AML-193 (cell line): ENCODE measurements at places on chromosomes 1 and 21.
A peak's percentile ranks its signal among the peaks of the same experiment; 100 is the strongest.

DNA sequence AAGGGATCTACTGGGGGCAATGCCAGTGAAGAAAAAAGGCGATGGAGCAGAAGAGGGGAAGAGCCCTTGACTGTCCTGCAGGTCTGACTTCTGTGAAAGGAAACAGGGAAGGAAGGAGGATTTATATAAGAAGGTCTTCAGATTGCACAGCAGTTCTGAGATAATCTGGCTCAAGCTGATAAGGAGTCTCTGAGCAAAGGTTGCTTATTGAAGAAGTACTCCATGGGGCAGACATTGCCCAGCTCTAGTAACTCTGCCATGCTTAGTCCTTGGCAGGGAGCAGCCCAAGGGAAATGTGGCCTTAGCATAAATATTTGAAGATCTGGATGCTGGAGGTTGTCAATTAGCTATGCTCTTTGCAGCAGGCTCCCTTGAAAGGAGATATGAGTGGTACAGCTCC lies 15.9 kb upstream of the TTF2 start:
- no peak for DNase-seq

DNA sequence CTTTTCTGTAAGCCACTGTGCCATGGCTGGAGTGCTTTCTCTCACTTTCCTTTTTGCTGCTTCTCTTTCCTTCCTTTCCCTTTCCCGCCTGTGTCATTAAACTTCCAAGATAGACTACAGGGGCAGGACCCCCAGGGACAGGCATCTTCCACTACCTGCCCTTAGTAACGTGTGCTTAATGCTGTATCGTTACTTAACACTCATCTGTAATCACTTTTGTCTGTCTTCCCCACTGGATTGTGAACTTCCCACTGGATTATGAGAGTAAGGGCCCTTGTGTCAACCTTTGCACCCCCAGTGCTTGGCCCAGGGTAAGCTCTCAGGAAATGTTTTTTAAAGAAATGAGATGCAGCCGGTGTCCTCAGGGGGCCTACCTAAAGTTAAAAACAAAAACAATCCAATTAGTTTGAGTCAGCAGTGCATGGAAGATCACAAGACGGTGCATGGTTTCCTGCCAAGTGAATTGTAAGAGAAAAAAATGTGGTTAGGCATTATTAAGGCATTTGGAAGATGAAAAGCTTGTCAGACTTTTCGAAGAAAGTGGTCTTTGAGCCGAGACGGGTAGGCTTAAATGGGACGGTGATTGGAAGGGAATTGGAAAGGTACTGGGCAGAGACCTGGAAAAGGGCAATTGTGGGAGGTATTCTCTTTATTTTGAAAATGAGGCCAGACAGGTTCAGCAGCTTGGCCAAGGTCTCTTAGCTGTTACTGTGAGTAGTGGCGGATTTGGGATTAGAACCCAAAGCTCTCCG lies 958 bp downstream of the LYPLAL1 start:
- no peak for DNase-seq

DNA sequence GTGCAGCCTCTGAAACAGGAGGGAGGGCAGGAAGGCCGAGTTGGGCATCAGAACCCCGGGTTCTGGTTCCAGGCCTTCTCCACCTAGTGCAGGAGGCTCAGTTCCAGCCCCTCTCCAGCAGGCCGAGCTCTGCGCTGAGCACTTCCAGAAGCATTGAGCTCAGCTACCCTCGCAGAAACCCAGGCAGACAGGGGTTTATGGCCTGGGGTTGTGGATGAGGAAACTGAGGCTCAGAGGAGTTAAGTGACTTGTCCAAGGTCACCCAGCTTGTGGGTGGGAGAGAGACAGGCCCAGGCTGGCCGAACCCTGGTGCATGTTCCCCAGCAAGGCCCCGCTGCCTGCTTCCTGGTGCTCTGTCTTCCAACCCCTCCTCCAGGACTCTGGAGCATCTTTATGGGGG lies 348.9 kb downstream of the PTPRU start:
- no peak for DNase-seq

DNA sequence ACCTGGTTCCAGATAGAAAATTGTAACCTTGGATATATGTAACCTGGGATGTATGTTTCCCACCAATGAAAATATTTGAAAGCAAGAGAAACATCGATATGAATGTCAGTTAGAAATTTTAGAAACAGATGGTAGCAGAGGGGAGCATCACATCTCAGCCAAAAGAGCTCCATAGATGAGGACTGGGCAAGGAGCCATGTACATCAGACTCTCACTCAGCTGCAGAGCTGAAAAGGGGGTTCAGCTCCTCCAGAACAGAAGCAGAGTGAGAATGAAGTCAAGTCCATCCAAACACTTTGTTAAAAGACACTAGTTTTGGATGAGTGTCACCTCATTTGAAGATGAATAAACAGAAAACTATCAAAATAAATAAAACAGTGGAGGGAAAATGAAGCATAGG lies 202.4 kb downstream of the HMCN1 start:
- no peak for DNase-seq

GRCh38 chr1:12290828-12291227 lies 61.0 kb downstream of the VPS13D start:
- DNase-seq = no peak

- no peak for DNase-seq
These were observed 1.6 kb upstream of the PFKL start for GRCh38 chr21:44298301-44298700.

- peak; percentile 65 for DNase-seq
These were observed 105.3 kb downstream of the BACH1 start for GRCh38 chr21:29403922-29404538.

- DNase-seq = no peak
These were observed 24.2 kb downstream of the POFUT2 start for GRCh38 chr21:45263534-45263933.

- DNase-seq = no peak
These were observed 64.9 kb upstream of the ZBTB40 start for GRCh38 chr1:22386774-22387173.

DNA sequence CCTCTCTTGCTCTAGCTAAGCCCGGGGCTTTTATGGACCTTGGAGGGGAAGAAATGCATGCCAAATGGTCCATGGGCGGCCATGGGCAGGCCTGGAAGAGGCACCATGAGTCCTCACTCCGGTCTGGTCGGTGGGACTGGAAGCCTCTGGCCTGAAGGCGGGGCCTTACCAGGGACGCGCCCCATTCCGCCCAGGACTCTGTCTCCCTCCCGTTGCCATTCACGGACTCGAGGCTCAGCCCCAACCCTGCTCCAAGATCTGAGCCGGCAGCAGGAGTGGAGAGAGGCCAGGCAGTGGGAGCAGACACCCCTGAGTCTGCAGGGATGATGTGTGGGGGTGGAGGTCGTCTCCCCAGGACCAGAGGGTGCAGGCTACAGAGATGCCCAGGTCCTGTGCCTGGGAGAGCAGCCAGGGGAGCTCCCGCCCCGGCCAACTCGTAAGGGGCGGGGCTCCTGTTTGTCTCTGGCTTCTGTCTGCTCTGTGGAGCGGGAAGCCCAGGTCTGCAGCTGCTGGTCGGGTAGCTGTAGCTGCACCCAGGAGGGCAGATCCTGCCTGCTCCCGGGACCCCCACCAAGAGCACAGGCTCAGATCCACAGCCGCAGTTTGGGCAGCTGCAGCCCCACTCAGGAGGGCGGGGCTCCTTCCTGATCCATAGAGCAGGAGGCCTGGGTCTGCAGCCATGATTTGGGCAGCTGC lies 8.3 kb upstream of the KANK4 start:
- no peak for DNase-seq

DNA sequence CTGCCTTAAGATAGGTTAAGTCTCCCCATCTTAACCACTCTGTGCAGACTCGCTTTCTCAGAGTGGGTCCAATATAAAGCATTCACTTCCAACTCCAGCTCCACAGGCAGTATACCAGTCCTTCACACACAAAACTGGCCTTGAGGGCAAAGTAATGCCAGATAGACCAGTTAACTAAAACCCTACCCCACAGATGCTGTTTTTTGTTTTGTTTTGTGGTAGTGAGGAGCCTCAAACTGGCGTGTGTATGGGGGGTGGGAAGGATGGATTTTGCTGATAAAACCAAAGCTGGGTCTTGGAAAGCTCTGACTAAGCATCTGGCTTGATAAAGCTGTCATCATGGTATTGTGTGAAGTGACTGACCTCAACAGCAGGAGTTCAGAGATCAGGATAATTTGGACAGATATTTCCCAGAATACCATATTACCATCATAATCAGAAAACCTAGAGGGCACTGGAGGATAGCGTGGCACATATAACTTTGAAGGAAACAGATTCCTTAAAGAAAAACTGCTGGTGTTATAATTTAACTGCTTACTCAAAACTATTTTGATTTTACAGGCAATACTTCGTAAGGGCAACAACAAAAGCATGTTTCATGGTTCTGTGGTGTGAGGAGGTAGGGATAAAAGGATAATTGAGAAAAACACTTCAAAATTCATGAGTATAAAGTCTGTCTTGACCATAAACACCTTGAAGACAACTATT lies 29.6 kb upstream of the CPLANE2 start:
- DNase-seq = no peak

GRCh38 chr1:51282605-51283004 lies 46.5 kb downstream of the RNF11 start:
- no peak for DNase-seq

DNA sequence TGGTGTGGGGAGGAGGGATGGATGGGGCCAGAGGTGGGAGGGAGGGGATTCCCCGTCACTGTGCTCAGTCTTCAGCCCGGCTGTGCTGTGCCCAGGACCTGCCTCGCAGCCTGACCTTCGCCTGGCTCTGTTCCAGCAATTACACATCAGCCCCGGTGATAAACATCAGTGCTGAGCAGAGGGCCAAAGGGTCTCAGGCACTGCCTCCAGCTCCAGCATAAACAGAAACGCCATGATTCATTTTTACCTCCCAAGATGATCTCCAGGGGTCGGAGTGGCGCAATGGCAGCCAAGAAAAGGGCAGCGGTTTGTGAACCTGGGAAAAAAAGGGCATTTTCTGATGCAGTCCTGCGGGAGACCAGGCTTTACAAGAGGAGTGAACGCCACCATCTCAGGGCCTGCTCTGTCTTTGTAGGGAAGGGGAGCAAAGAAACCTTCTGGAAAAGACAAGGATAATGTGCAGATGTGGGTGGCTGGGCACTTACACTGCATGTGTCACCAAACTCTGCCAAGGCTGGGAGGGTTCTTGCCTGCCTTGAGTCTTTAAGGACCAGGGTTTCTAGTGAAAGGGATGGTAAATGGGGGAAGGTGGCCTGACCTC lies 28.1 kb downstream of the SHISA4 start:
- DNase-seq = no peak

GRCh38 chr1:29912425-29912824 lies 676.1 kb downstream of the PTPRU start:
- DNase-seq = no peak

- DNase-seq = no peak
These were observed 52.3 kb upstream of the RAP1GAP start for GRCh38 chr1:21721295-21721985.

GRCh38 chr1:228465141-228465540 lies 22.0 kb upstream of the RNF187 start:
- no peak for DNase-seq

GRCh38 chr1:115412286-115412685 lies 74.2 kb upstream of the NGF start:
- DNase-seq = no peak

DNA sequence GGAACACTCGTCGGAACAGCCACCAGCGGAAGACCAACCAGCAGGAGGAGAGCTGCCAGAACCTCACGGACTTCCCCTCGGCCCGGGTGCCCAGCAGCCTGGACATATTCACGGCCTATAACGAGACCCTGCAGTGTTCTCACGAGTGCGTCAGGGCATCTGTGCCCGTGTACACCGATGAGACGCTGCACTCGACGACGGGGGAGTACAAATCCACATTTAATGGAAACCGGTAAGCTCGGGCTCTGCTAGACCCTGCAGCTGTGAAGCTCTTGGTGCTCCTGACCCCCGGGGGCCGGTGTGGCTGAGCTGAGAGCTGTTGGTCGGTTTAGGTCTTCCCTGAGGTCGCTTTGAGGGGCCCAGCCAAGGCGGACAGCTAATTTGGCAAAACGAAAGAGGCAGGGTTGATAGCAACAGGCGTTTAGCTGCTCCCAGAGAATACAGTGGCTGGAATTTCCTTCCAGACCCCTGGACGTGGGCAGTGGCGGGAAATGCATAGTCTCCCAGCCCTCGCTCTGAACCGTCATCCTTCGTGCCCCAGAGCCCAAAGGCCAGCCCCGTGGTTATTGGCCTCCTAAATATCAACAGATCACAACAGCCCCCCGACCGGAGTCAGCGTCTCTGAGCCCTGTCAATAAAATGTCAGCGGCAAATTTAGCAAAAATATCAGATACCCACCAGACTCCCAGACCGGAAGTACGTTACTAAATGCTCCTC lies 118.0 kb downstream of the AJAP1 start:
- DNase-seq = no peak

DNA sequence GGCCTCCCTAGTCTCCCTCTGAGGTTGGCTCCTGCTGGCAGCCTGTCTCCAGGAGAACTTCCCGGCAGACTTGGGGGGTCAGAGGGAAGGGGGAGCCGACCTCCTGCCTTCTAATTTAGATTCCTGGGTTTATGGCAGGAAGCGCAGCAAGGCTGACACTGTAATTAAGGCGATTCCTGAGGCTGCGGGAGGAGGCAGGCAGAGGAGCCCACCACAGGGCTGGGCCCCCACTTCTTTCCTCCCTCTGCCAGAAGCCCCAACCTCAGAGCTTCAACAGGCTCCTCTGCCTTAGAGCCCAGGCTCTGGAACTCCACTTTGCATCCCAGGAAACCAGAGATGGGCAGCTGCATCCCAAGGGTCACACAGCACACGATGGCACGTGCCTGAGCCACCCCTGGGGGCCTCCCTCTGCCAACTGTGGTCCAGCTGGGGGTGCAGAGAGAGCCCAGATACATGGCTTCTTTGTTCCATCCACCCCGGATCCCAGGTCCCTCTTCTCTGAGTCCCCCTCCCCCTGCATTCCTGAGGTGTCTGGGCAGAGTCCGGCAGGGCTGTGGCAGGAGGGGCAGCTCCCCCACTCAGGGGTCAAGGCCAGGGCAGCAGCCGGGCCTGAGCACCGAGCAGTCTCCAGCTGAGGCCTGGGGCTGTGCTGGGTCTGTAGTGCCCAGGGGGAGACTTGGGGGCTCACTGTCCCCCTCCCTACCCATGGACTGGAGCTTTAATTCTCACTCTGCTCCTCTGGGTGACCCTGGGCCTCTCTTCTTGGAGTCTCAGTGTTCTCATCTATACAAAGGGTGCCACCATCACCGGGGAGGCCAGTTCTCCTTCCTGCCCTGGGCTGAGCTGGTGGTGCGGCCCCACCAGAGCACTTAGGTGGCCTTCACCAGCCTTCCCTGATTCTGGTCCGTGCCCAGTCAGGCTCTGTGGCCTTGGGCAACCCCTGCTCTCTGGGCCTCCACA lies 39.4 kb upstream of the FAM131C start:
- DNase-seq = no peak

- DNase-seq = no peak
These were observed 103.9 kb upstream of the C1orf174 start for GRCh38 chr1:4003846-4004505.

- no peak for DNase-seq
These were observed 47.1 kb upstream of the ZYG11A start for GRCh38 chr1:52795464-52795863.

DNA sequence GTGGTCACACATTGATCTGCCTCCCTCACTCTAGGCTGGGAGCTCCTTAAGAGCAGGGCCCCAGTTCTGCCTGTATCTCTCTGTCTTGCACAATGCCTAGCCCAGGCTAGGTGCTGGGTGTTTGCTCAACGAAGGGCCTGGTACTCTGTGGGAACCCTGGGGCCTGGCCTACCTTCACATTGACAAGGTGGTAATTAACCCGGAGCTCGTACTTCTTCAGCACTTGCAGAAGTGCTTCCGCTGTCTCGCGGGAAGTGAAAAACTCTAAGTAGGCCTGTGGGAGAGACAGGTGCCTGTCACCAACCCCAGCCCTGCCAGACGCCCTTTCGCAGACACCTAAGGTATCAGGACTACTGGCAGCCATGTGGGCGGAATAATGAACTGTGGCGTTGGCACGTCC lies 13.7 kb downstream of the MTHFR start:
- DNase-seq = no peak

GRCh38 chr1:197614916-197615692 lies 160.2 kb downstream of the DENND1B start:
- peak; percentile 24 for DNase-seq
